Stimulated activated CD4-positive, alpha-beta T cell treated with anti-CD3 and anti-CD28 coated beads, Interleukin-15, amount 100 ng/mL, for 1 hour (primary cell): ENCODE measurements at places on chromosomes 4 and X.

GRCh38 chr4:7894677-7895181 is 44.9 kb downstream of the AFAP1 start:
- DNase-seq: no peak

DNA sequence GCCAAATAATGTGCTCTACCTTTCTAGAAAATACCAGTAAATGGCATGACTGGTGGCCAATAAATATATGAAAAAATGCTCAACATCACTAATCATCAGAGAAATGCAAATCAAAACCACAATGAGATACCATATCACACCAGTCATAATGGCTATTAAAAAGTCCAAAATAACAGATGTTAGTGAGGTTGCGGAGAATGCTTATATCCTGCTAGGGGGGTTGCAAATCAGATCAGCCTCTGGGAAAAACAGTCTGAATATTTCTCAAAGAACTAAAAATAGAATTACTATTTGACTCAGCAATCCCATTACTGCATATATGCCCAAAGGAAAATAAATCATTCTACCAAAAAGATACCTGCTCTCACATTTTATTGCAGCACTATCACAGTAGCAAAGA is 115.1 kb downstream of the RASGEF1B start:
- DNase-seq: no peak

- DNase-seq: no peak
Observed at GRCh38 chrX:95101851-95102390, 1427.9 kb downstream of the FAM133A start.

DNA sequence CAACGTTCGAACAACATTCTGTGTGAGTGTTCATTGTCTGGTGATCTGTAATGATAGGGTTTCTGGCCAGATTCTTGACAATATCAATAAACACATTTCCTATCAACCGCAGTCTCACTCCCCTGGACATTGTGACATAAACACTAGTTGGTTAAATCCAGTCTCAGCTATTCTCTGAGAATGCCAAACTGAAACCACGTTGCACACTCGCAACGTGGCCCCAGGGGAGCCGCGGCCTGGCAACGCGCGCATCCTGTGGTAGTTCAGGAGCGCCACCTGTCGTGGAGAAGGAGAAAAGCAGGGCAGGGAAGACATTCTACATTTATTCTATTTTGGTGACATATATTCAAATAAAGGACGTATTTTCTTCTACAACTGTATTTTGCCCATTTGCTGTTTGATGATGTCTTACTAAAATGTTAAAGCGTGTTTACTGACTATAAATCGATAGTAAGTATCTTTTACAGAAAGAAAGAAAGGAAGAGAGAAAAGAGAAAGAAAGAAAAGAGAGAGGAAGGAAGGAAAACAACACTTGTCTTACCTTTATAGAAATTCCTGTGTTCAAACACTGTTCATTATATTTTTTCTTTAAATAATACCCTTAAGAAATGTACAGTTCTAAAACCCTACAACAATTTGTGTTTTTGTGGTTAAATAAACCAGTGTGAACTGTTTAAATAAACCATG is 738.3 kb upstream of the FRG1 start:
- DNase-seq: no peak

DNA sequence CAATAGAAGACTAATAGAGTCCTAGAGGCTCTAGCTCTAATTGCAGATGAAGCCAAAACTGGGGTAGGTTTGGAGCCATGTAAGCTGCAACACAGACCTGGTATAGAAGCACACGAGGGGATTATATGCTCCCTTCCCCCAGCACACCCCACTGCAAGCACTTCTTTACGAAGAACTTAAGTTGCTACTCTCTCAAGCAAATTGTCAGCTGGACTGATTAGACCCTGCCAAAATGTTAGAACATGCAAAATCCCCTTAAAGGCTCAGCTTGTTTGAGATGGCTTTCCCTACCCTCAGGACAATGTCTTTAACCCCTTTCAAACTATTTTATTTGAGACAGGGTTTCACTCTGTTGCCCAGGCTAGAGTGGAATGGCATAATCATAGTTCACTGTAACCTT is 4.7 kb upstream of the KIAA1210 start:
- DNase-seq: no peak

DNA sequence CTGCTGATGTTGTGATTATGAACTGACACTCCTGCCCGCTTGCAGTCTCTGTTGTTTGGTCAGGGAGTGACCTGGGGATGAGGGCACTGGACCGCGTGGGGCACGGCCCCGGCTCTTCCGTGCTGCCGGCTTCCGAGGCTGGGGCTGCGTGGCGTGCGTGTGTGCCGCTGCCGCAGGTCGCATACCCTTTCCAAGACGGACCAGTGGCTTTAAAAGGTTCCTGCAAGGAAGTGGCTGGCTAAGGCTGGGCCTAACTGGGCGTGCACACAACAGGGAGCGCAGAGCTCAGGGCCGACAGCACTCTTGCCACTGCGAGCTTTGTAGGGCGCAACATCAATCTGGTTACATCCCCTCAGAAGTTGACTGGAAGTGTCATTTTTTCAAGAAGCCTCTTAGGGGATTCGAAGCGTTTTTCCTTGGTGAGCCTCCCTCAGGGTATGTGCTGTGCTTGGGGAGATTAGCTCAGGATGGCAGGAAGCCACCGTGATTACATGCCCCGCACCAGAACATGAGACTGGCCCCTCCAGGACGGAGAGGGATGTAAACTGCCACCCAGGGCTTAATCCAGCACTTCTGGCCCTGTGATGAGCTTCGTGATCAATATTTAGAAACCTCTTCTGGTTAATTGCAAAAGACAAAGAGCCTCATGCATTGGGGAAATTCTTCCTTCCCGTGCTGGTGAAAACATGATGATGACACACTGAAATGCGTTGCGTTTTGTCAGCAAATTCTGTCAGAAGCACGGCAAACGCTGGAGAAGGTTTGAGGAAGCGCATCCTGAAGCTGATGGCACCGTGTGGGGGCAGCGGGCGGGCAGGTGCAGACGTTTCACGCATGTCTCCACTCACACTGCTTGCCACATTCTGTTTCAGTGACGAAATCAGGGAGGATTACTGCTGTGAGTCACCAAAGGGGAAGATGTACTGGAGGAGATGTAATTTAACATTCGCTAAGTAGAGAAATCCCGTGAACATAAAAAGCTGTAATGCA is 11.1 kb downstream of the MAEA start:
- DNase-seq: no peak

DNA sequence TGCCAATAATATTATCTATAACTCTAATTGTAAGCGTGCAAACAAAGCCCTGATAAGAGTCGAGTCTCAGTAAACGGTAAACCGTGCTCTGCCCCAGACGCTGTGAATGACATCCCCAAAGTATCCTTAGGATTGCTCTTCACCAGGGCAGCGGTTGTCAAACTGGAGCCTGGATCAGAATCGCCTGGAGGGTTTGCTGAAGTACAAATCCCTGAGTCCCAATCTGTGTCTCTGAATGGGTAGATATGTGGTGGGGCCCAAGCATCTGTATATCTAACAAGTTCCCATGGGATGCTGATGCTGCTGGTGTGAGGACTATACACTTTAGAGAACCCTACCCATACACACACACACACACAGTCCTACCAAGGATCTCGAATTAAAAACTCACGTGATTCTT is 813 bp upstream of the APBB2 start:
- DNase-seq: no peak

DNA sequence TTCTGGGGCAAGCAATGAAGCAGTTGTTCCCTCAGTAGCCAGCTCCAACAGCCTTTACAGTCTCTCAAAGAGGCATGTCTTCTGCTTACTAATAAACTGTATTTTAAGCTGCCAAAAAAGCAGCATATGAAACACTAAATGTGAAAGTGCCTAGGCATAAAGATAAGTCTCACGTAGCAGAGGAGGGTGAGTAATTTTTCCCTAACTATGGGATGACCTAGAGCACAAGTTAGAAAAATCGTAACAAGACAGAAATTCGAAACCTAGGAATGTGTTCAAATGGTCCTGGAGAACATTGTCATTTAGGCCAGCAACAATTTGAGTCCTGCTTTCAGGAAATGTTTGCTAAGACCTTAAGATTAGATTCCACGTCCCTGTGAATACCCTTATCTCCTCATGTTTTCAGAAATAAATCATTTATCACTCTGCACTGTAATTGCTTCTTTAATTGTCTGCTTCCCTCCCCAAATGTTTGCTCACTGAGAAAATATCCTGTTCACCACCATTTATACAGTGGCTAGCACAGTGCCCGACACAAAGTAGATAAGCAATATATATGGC is 222.2 kb downstream of the KCNIP4 start:
- DNase-seq: no peak

- DNase-seq: no peak
Observed at GRCh38 chr4:178937130-178937529, 1494.9 kb upstream of the AGA start.

- DNase-seq: no peak
Observed at GRCh38 chrX:16589826-16590225, 60.1 kb upstream of the S100G start.

DNA sequence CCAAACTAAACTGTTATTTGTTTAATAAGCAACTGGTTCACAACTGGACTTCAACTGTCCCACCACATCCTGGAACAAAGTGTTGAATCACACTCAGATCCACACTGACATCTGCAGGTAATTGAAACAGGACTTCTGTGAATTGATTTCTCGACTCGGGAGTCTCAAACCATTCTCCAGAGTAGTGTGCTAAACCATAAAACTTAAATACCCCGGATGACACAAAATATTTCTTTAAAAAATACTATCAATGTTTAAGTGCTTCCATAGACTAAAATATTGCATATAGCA is 95.4 kb upstream of the PLAC1 start:
- no peak for DNase-seq

DNA sequence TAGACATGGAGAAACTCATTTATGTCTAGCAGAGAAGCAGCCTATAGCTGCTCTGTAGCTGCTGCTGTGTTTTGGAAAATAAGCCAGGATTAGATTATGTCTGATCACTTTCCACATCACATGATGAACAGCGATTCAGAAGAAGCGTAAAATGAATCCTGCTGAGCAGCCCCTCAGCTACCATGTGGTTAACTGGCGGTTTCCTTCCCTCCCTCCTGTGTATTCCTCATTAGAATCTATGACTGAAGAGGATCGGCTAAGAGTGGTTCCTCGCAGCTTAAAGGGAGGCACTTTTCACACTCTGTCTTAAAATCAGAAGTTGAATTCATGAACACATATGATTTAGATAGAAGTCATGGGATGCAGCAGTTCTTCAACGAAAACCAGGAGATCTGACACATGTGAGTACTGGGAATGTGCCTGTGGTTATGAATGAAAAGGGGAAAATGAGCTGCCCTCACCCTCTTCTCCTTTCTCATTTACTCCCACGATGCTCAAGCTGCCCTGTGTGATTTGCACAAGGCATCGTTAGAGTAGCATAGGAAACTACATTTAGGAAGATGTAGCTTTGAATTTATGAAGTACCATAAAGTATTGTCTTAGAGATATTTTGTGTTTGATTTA is at the start of gene PPEF1:
PPEF1 (plus strand) TSS at position 220 of the 624 bp plus-strand sequence; CDS start at position 356, 136 bp downstream.
- no peak for DNase-seq

DNA sequence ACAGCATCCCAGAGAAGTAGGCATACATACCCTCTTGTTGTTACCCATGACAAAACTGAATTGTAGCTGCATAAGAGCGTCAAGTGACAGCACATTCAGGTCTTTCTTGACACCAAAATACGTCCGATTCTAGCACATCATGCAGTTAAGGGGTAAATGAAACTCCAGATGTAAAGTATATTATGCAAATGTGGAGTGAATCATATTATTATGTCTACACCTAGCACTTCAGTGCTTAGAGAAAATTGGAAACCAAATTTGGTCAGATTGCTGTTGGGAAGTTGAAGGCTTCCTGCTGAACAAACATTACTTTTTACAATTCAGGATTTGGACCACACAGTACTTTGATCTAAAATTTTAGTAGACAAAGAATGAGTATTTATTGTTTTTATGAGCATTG is 24.2 kb upstream of the LEF1 start:
- DNase-seq: no peak

DNA sequence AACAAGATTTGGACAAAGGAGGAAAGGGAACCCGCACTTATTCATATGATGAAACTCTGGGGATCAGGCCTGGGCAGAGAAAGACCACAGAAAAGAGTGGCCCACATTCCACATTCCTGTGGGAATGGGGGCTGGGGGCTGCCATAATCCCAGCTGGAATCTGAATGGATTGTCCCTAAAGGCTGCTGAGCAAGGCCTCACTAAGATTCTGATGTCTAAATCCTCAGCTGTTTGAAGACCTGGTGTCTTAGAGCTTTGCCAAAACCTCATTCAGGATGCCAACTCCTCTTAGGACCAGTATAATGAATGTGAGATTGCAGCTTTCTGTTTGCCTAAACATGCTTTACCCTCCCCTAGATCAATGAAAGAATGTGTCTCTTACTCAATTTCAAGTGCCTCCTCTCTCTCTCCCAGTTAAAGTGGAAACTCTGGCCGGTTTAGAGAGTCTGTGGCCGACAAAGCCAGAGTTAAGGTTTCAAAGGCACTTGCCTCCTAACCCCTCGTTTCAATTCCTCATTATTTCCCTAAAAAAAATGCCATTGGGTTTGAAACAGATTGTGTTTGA is 33.3 kb upstream of the GPC4 start:
- no peak for DNase-seq

DNA sequence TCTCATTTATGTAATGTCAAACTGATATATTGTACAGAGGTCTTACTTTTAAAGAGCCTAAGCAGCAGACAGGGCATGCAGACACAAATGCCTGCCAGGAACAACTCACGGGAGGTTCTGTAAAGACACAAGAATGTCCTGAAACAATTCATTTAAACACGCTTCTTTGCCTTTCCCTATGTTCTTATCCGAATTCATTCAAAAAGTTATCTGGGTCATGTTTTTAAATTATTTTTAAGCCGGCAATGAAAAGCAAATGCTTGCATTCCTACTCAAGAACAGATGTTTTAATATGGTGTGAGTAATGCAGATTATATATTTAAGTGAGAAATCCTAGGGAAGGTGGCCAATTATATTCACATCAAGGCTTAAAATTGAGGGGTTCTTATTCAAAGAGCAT is 192.6 kb downstream of the PDGFC start:
- DNase-seq: no peak

DNA sequence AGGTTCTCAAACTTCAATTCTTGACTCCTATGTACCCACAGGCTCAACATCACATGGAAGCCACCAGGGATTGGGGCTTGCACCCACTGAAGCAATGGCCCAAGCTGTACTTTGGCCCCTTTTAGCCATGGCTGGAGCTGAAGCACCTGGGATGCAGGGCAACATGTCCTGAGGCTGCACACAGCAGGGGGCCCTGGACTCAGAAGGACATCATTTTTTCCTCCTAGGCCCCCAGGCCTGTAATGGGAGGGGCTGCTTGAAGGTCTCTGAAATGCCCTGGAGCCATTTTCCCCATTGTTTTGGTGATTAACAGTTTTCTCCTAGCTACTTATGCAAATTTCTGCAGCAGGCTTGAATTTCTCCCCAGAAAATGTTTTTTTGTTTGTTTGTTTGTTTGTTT is 465.1 kb upstream of the PCDH10 start:
- no peak for DNase-seq

- DNase-seq: no peak
Observed at GRCh38 chr4:36394352-36394903, 113.0 kb downstream of the DTHD1 start.

- DNase-seq: no peak
Observed at GRCh38 chr4:40870150-40870549, 120.4 kb downstream of the NSUN7 start.
